ENCODE measurements at places on chromosomes 3 and 15. TPM values are rescaled to one million over a fixed set of nuclear protein-coding genes. Genes with fewer than 3 reads are reported as not detected.

DNA sequence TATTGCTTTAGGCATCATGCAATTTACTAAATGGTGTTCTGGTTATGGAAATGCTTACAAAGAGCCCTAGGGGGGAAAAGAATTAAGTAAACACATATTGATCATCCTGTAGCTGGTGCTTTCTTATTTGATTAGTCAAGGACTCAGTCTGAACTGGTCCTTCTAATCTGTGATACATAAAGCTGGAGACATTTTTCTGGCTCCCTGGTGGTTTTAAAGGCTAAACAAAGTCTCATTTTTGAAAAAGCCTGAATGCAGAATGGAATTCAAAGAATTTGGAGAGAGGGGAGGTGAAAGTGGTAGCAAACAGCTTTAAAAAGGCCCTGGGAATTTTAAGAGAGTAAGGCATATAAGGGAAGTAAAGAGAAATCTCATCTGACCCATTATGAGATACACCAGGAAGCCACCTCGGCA, 149.7 kb downstream of the RBMS3 start:
- H3K36me3 ChIP-seq: peaks cover 8% of the 10 kb centered on the region
- no peaks in the 10 kb centered on the region for H3K27me3 ChIP-seq
- peak overlapping the region; percentile 81 for H3K27ac ChIP-seq
- H3K4me1 ChIP-seq: peaks cover 35% of the 10 kb centered on the region
- DNase-seq: no peak

- no peak for DNase-seq
- no peaks in the 10 kb centered on the region for H3K27me3 ChIP-seq
These were observed 22.8 kb upstream of the JMJD7 start for GRCh38 chr15:41804916-41805666.

DNA sequence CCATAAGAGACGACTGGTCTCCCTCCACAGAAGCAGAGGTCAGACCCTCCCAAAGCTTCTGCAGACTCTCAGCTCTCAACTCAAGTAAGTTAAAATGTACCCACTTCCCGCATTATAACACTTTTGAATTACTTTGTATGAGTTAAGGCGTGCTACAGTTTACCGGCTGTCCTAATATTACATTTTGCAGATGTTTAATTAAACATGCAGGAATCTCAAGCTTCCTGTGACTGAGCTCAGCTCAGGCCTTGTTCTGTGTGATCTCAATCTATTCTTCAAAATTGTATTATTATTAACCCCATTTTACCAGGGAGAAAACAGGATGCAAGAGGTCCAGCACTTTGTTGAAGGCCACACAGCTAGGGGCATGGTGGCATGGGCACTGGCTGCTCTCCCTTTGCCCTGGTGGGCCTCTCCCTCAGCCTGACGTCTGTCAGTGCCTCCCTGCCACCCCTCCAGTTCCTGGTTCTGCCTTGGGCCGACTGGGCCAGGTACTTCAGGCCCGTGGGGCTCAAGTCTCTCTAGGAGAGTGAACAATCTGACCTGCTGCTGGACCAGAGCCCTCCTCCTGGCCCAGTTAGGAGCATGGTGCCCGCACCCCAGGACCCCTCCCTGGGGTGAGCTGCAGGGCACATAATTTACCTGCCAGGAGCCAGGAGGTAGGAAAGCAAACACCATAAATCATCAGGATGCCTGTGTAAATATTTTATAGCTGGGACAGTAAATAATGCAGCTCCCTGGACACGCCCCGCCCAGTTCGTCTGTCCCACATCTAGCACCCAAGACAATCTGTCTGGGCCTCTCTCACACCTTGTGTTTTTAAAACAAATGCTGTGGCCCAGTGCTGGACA, 14.9 kb upstream of the RFT1 start:
- no peaks in the 10 kb centered on the region for H3K27me3 ChIP-seq
- H3K27ac ChIP-seq: no peak overlapping the region
- peaks cover 4% of the 10 kb centered on the region for H3K4me1 ChIP-seq

CCR2 gene
- not detected for total RNA-seq
